ENCODE measurements at places on chromosomes 7 and 10. TPM values are rescaled to one million over a fixed set of nuclear protein-coding genes. Genes with fewer than 3 reads are reported as not detected.

OGDH gene
- 41.0 TPM for polyA plus RNA-seq

IFIT1B gene
- not detected for polyA plus RNA-seq

PIP gene
- not detected for polyA plus RNA-seq

WDR86 gene
- 0.11 TPM for polyA plus RNA-seq

SPDYE18 gene
- polyA plus RNA-seq, result not detected

RBM33 gene
- 15.0 TPM for polyA plus RNA-seq

FGFR2 gene
- polyA plus RNA-seq, result not detected

DNA sequence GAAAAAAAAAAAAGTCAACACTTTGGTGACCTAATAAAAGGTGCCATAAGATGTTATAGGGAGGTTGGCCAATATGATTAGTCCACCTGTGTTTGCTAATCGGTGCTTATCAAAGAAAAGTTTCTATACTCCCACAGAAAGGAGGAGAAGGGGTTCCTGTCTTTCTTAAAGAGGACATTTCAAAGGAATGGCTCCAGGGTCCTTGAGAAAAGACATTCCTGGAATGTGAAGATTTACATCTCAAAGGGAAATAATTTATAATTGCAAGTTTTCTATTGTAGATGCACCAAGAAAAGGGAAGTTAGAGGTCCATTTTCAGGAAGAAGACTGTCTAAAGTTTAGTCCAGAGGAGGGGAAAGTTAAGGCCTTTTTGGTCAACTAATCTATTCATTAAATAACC is 715.3 kb downstream of the NXPH1 start:
- DNase-seq, result no peak

DNA sequence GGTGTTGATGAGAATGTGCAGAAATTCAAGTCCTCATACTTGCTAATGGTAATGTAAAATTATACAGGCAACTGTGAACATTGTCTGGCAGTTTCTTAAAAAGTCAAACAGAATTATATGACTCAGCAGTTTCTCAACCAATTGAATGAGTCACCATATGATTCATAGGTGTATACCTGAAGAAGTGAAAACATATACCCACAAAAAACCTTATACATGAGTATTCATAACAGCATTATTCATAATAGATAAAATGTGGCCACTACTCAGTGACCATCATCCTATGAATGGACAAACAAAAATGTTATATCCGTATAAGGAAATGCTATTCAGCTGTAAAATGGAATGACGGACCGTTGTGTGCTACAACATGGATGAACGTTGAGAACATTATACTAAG is 253.5 kb downstream of the MALRD1 start:
- no peak for DNase-seq

- no peak for DNase-seq
Measured at GRCh38 chr7:110888641-110889040, 202.3 kb upstream of the LRRN3 start.

- DNase-seq, result no peak
Measured at GRCh38 chr10:66877361-66877760, 48.5 kb upstream of the LRRTM3 start.

DNA sequence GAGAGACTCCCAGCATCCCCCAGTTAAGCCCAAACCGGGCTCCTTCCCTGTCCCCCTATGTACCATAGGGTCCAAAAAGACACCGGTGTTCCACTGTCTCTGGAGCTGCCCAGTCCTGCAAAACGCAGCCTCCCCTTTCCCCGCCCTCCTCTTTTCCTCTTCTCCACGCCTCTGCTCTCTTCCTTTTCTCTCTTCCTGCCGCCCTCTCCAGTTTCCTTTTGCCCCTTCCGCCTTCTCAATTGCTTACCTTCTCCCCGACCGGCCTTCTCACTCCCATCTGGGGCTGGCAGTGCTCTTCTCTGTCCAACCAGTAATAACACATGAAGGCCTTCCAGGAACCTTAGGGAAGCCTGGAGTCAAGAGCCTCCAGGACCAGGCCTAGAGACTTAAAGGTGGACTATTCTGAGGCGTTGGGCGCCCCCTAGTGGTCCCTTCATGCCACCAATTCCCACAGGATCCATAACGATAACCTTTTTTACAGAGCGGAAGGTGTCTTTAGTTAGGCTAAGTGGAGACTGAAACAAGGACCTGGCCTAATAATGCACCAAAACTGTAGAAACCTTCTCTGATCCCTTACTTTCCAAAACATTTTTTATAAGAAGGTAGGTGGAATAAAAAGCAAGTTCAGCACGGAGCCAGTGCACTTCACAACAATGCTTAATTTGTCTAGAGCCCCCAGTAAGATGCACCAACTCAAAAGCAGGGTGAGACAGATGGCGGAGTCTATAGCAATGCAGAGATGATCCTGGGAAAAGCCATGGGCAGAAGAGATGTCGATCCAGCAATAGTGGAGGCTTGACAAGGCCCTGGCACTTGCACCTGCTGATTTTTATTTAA is 27.2 kb upstream of the MSRB2 start:
- peak; percentile 65 for DNase-seq

DNA sequence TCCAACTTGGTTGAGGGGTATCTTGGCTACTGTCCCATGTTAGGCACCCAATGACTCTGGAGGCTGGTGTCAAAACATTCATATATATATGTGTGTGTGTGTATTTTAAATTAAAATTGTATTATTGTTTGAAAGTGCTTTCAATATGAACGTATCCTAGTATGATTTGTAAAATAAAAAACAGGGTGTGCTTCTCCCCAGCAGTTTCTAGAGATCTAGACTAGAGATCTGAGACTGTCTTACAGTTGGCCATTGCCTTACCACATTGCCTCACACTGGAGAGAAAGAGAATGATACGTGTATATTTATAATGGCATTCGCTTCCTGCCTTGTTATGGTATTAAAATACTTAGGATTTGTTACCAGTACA is 1.2 kb downstream of the BAG3 start:
- peak; percentile 16 for DNase-seq

GRCh38 chr10:107091126-107091525 is 73.4 kb downstream of the SORCS1 start:
- DNase-seq, result no peak

- DNase-seq, result no peak
Measured at GRCh38 chr7:78254726-78255055, 456.1 kb downstream of the PHTF2 start.

- no peak for DNase-seq
Measured at GRCh38 chr7:1645071-1645409, 25.0 kb upstream of the ELFN1 start.

GRCh38 chr7:31121601-31122000 is 69.5 kb downstream of the ADCYAP1R1 start:
- DNase-seq, result no peak

DNA sequence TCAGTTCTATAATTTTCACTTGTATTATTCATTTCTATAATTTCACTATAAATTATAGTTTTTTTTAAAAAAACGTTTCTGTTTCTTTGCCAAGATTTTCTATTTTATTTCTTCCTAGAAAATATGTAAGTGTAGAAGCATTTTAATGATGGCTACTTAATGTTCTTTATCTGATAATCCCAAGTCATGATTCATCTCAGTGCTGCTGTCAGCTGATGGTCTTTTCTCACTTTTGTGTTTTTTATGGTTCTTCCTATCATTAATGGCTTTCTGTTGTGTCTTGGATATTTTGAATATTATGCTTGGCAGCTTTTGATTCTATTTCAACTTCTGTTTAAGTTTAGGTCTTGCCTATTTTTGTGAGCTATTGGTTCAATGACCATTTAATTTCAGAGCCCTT is 268.6 kb downstream of the BAMBI start:
- no peak for DNase-seq

- no peak for DNase-seq
Measured at GRCh38 chr10:80390740-80391139, 17.6 kb upstream of the PRXL2A start.

DNA sequence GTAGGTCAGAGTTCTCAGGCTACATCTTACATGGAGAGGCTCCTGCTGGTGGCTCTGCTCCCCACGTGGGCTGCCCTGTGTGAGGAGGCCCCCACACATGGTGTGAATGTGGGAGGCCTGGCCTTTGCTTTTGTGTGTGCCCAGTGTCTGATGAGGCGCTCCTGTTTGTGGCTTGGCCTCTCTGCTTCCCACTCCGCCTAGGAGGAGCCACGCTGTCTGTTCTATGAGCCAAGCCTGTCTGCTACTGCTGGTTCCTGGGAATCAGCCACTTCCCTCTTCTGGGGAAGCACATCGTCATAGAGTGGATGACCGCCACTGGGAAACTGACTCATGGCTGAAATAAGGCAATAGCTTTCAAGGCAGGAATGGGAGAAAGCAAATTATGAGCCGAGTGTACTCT is 87.1 kb downstream of the CYP26A1 start:
- peak; percentile 74 for DNase-seq

DNA sequence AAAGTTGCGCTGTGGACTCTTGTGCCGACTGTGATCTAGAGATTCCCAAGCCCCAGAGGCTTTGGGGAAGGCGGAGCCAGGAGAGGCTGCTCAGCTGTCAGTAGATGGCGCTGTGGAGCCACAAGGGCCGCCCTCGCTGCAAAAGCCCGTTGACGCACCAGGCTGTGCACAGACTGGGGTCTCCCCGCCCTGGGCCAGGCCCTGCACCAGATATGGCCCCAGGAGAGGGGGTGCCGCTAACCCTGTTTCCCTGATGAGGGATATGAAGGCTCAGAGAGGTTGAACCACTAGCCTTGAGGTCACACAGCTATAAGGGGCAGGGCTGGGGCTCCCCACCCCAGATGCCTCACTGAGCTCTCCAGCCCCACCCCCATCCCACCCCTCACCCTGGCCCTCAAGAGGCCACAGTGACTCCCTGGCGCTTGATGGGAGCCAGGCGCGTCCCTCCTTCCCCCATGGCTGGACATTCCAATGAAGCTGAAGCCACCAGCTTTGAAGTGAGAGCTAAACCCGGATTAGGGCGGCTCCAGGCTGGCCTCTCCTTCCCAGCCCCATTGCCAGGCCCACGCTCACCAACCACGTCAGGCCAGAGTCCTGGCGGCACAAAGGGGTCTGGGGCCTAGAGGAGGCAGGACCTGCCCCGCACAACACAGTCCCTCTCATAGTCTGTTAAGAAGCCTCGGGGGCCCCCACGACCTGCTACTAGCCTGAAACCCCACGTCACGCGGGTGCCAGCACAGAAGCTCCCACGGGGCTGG is 26.4 kb downstream of the MYL10 start:
- DNase-seq, result peak; percentile 51

DNA sequence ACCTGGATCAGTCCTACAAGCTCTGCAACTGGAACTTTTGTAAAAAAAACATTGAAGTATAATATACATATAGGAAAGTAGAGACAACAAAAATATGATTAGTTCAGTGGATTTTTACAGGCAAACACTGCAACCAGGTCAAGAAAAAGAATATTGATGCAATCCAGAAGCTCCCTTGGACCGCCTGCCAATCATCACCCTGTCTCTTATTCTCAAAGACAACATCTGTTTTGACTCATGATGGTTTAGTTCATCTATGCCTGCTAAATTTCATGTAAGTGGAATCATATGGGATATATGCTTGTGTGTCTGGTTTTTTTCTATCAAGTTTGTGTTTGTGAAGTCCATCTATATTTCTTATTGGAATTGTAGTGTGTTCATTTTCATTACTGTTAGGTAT is 7.7 kb upstream of the HYCC1 start:
- DNase-seq, result no peak

Data from CD14-positive monocyte (primary cell).